Effector memory CD4-positive, alpha-beta T cell (primary cell): ENCODE measurements at places on chromosomes 12 and 14.

DNA sequence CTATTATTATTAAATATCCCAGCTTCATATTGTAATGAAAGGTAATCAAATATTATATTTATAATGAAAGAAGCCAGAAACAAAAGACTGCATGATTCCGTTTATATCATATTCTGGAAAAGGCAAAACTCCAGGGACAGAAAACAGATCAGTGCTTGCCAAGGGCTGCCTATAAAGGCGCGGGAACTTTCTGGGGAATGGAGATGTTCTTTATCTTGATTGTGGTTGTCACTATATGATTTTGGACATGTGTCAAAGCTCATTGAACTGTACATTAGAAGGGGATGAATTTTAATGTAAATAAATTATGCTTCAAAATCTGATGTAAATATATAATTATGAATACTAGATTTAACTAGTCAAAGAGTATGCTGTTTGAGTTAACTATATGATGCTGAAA, 115.4 kb upstream of the KRAS start:
- DNase-seq, result no peak

DNA sequence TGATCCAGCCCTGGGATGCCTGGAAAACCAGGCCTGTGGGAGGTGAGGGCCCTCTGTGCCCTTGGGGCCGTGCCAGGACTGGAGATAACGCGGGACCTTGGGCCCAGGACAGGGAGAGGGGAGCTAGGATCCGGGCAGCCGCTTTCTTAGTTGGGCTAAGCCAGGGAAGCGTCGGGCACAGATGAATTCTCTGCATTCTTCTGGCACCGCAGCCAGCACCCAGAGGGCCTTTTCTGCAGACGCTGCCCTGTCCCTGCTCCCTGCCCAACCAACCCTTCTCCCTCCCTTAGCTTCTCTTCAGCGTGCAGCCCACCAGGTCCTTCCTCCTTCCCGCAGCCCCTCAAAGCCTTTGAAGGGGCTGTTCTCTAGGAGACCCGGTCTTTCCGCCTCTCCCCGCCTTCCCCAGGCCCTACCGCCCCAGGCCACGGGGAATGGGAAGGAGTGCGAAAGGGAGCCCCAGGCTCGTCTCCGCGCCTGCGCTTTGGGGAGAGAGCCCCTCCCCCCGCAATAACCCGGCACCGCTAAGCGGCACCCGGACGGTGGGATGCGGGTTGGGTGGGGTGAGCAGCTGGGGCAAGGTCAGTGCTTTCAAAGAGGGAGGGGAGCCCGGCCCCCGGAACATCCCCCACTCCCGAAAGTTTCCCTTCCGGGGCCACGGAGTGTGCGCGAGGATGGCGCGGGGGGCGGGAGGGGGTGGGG, 663 bp downstream of the NCKAP5L start:
- DNase-seq, result peak; percentile 34

DNA sequence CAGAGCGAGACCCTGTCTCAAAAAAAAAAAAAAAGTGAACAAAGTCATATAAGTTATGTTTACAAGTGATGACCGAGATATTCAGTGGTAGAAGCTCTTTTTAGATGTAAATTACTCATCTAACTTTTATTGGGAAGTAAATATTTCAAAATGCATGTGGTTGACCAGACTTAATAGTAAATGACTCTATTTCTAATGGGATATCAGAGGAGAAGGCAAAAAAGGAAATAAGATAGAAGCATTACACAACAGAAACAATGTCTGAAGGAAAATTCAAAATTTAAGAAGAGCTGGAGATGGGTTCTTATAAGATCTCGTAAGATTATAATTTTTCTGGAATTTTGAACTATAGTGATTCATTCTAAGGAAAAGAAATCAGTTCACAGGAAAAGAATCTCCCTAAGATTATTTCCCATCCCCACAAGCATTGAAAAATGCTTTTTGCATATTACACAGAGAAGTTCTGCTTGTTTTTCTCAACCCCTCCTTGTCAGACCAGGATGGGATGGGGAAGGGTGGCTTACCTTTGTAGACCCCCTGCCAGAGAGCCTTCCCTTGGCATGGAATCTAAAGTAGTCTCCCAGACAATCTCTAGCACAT, 63.1 kb upstream of the STK38L start:
- no peak for DNase-seq

GRCh38 chr12:92362785-92363184, 217.1 kb upstream of the BTG1 start:
- DNase-seq, result no peak

DNA sequence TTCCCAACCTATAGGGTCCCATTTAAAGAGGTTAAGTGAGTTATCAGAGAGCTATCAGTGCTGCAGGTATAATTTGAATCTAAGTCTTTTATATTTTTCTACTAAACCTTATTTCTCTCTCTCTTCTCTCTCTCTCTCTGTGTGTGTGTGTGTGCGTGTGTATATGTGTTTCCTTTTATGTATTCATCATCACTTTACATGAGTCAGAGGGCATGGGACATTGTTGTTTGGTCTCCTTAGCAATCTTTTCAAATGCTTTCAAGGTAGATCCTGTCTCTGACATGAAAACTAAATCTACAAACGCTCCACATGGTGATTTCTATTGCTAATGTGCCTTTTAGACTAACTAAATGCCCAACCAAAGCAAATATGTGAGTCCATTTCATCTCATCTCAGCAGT, 459.7 kb downstream of the BTG1 start:
- DNase-seq, result no peak

- DNase-seq, result no peak
These were observed 29.1 kb downstream of the CRY1 start for GRCh38 chr12:107064243-107064642.

DNA sequence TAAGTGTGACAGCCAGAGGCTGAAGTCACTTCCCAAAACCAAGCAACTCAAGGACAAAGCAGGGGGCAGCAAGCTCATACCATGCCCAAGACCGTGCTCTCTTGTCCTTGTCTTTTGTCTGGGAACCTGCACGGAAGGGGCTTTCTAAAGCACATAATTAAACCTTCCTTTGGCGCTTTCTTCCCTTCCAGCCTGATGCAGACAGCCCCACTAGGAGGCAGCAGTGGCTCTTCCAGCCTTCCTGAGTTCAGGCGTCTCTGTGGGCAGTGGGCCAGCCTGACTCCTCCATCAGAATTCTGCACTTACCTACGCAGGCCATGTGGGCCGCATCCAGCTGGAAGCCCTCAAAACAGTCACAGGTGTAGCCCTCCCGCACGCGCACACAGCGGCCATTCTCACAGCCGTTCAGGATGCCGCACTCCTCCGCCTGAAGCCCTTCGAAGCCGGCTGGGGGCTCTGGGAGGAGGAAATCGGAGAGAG, 7.6 kb downstream of the ISCA2 start:
- no peak for DNase-seq

- no peak for DNase-seq
These were observed 66.9 kb downstream of the KNTC1 start for GRCh38 chr12:122593910-122594309.

DNA sequence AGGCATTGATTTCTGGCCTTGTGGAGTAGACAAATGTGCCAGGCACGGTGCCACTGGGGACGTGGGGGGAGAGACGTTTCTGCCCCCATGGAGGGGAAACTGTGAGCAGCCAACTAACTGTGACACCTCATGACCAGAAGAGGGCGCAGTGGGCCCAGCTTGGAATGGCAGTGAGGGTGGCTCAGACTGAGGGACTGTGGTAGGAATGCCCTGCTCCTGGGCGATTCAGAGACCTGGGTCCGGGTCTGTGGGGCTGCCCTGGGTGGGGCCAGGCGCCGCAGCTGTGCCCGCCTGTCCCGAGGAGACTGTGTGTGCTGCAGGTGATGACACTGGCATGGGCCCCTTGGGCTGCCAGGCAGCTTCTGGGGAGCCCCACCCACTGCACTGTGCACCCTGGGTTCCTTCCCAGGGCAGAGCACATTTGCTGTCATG, 60.6 kb downstream of the SLC25A47 start:
- peak; percentile 40 for DNase-seq

DNA sequence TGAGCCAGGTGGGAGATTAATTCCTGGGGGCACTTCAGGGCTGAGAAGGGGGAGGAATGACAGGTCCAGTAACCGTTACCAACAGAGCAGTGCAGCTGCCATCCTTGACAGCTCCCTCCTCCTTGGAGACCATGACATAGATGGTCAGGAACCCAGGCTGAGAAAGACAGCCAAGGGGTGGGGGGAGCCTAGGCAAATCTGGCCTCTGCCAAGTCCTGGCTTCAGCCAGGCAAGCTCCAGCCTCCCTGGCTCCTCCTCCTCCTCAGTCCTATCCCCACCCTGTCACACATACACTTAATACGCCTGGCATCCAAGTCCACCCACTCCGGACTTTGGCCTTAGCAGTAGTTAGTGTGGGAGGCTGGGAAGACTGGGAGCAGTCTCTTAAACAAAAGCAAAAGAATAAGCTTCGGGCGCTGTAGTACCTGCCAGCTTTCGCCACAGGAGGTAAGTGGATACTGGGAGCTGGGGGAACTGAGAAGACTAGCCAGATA, at the start of gene RDH5:
RDH5 (plus strand) TSS at position 323 of the 494 bp plus-strand sequence. CDS start 792 bp downstream, outside the sequence.
- no peak for DNase-seq

DNA sequence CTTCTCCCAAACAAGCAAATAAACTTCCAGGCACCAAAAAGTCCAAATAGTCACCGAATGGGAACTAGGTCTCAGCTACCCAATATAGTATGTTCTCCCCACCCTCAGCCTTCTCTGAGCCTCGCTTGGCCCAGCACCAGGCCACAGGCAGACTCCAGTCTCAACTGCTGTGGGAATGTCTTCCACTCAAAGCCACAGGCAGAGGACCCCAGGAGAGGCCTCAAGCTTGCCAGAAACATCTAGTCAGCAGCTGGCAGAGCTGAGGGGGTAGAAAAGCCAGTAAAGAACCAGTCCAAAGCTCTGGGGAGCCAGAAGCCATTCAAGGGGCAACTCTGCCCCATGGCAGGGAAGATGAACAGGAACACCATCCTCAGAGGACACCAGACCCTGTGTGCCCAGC, 41.8 kb downstream of the FMNL3 start:
- DNase-seq, result no peak

DNA sequence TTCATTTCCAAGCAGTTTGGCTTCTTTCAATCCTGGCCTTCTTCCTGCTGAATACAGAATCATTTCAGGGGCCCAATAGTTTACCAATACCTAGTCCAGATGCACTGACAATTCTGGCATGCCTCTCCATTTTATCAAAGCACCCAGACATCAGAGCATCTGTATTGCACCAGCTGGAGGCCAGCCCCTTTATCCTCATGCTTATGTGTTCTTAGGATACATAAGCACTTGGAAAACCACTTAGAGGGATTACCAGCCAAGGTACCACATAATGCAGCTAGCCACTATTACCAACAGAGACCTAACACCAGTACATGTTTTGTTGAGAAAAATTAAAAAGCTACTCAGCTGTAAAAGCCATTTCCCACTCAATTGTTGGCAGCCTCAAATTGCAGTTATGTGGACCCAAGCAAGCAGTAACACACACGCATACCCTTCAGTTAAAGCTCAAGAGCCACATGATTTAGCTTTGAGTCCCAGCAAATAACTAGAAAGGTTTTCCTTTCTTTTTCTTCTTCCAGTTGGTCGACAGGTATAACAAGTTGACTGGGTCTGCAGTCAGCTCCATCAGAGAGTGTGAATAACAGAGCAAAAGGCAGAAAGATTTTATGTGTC, 263.8 kb downstream of the DIO2 start:
- DNase-seq, result no peak

GRCh38 chr14:103581954-103582703, 19.4 kb downstream of the COA8 start:
- no peak for DNase-seq

- DNase-seq, result no peak
These were observed 57.9 kb upstream of the FICD start for GRCh38 chr12:108457006-108457733.

- no peak for DNase-seq
These were observed 16.2 kb downstream of the NOXRED1 start for GRCh38 chr14:77407158-77407557.
